ENCODE measurements at places on chromosomes 12 and 14. TPM values are rescaled to one million over a fixed set of nuclear protein-coding genes. Genes with fewer than 3 reads are reported as not detected.

Gene SPIC
- total RNA-seq = not detected

Gene TAS2R7
- total RNA-seq = not detected

Gene KCNC2
- total RNA-seq = 0.51 TPM

Gene KRT6C
- not detected for total RNA-seq

Gene HEBP1
- 38.0 TPM for total RNA-seq

Gene TSPAN9
- total RNA-seq = 24.9 TPM

Gene PSMB11
- not detected for total RNA-seq

Gene LHX5
- not detected for total RNA-seq
